ENCODE measurements at places on chromosomes 2 and 18.

DNA sequence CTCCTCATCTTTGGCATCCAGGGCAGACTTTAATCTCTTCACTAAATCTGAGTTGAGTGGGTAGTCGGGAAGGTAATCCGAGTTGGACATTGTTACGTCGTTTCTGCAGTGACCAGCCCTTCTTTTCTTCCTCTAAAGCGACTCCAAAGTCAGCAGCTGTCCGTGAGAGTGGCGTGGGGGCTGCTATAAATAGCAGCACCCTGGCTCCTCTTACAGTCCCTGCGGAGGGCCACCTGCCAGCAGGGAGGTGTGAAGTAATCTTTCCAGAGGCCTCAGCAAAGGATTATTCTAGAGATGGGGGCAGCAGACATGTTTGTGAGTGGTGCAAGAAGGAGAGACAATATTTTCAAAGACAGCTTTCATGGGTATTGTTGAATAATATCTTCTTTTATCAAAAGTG is at the start of gene ASB18:
TSS of gene ASB18 (minus strand) at position 151 of the 400 bp plus-strand sequence. CDS start at position 90, 61 bp downstream.
- no peak for DNase-seq

GRCh38 chr2:20106746-20107145 is 55.3 kb upstream of the LAPTM4A start:
- peak; percentile 16 for DNase-seq

GRCh38 chr18:79641722-79642497 is 37.7 kb upstream of the CTDP1 start:
- DNase-seq = no peak

DNA sequence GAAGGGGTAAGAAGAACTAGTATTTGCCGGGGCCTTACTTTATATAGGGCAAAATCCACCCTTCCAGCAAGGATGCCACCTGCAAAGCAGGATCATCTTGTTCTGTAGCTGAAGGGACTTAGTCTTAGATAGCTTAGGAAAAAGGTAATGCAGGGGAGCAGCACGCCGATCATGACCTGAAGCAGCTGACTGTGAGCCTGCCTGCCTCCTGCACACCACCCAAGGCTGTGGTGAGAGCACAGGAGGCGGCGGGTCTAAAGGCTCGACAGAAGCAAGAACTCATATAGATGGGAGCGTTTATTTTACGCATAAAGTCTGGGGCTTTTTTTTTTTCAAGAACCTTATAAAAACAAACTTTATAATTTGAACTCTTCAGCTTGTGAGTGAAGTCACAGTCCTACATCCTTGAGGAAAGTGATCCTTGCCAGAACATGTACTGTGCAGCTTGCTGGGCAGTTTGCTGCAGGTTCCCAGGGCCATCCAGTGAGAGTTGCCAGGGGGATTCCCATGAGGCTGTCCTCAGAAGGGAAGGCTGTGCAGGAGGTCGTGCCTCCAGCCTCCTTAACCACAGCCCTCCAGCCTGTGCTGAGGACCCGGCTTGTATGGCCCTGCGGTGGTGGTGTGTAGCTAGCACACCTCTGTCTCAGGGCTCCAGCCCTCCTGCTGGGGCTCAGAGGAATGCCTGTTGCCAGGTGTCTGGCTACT is 92.1 kb downstream of the RNF144A start:
- DNase-seq = no peak

GRCh38 chr2:233356546-233357308 is 2.4 kb downstream of the DGKD start:
- DNase-seq = no peak

DNA sequence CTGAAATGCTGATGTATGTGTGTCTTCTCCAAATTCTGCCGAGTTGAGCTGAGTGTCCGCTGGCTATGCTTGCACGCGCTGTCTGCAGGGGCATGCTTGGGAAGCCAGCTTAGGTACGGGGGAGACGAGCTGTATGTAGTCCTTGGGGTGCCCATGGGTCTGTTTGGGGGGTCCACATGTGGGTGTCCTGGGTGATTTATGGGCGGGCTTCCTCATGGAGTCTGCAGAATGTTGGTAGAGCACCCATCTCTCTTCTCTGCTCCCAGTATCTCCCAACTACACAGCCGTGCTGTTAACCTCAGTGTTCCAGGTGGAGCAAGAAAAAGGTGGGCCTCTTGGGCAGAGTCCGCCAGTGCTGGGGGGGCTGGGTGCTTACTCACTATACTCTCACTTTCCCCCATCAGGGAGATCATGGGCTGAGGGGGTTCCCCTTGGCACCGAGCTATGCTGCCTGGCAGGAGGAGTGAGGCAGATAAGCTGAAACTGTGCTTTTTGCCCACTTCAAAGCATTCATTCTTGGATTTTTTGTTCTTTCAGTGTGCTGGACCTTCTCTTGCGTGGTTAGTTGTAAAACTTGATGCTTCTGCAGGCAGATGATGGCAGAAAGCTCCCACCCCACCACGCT is 128.2 kb upstream of the ALKAL2 start:
- DNase-seq = no peak

DNA sequence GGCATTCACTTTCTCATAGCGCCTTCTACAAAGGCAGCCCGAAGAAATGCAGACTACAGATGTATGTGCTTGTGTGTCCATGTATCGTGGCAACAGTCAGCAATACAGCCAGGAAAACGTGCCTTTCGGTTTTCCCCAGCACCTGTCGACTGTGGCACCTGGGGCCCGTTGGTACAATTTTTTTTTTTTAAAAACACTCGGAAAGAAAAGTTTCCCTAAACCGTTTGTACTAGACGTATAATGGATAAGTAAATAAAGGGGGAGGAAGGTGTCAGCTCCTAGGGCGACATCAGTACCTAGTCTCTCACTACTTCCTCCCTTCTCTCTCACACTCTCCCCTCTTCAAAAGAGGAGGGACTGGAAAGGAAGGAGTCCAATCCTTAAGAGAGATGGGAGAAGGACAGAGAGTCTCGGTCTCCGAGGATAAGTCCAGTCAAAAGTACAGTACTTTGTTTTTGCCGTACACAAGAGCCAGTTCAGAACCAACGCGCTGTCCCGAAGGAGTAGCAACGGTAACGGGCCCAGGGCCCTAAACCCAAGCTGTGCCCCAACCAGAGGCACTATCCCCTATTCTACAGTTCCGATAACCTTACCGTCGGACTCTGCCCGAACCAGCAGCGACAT is 759 bp downstream of the PPP4R3B start:
- peak; percentile 22 for DNase-seq

- peak; percentile 96 for DNase-seq
Measured at GRCh38 chr2:264493-265468, at the start of gene ACP1. Gene ACP1, plus strand, starts transcription at chr2:264947. Its CDS starts 18 bp downstream, at chr2:264965.

- no peak for DNase-seq
Measured at GRCh38 chr2:26649322-26649721, 8.2 kb upstream of the CIB4 start.

DNA sequence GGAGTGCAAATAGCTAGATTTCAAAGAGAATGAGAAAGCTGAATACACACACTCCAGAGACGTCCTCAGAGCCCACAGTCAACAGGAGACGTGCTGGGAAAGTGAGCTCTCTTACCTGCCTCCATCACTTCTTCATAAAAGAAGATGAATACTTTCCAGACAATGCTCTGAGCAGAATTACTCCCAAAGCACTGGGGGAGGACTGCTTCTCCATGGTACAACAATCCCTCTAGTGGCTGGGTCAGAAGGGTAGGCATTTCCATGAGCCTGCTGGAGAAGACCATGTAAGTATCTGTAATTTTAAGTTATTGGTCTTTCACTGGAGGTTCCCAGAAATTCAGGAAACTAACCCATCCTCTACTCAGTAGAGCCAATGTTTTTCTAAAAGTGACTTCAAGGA is 190.3 kb downstream of the RBM43 start:
- no peak for DNase-seq
